ENCODE measurements at places on chromosomes 11 and 22. TPM values are rescaled to one million over a fixed set of nuclear protein-coding genes. Genes with fewer than 3 reads are reported as not detected.

The LIF gene
- polyA plus RNA-seq: 1.2 TPM

The OR10A6 gene
- polyA plus RNA-seq: 0.26 TPM

The SOX6 gene
- polyA plus RNA-seq: 6.4 TPM

The LRRC56 gene
- polyA plus RNA-seq: 0.44 TPM

The IGLL1 gene
- not detected for polyA plus RNA-seq

The ART5 gene
- polyA plus RNA-seq: not detected

GRCh38 chr22:17952273-17952801 is 72.0 kb downstream of the MICAL3 start:
- DNase-seq: no peak

GRCh38 chr11:70782401-70782913 is 384.1 kb downstream of the CTTN start:
- no peak for DNase-seq

GRCh38 chr22:19880786-19881569 is 26.3 kb upstream of the GNB1L start:
- peak; percentile 49 for DNase-seq

DNA sequence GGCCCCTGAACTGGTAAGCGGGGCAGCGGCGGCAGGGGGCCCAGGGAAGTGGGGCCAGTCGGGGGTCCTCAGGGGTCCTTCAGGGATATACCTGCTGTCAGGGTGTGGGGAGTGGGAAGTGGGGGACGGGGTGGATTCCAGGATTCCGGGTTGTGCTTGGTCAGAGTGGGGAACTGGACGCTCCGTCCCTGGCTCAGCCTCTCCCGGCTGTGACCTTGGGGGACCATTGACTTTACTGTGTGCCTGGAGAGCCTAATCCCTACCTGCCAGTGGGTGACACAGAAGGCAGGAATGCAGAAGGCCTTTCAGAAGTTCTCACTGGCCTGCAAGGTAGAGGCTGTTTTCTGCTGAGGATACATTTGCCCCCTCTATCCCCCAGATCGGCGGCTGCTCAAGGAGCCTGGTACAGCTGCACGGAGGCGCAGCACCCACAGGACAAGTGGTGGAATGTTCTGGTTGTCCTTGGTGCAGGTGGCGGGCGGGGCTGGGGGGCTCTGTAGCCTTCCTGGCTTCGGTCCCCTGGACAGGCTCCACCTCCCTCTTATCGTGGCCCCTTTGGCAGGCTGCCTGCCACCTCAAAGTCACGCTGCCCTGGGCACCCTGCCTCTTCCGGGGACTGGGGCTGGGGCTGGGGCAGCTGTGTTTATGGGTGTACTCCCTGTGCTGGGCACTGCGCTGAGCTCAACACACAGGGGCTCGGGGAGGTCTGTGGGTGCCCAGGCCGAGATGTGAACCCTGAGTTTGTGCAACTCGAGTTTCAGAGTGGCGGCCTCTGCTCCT is 18.4 kb downstream of the KCNQ1 start:
- no peak for DNase-seq

- no peak for DNase-seq
Observed at GRCh38 chr11:2519862-2520735, 75.3 kb downstream of the KCNQ1 start.

DNA sequence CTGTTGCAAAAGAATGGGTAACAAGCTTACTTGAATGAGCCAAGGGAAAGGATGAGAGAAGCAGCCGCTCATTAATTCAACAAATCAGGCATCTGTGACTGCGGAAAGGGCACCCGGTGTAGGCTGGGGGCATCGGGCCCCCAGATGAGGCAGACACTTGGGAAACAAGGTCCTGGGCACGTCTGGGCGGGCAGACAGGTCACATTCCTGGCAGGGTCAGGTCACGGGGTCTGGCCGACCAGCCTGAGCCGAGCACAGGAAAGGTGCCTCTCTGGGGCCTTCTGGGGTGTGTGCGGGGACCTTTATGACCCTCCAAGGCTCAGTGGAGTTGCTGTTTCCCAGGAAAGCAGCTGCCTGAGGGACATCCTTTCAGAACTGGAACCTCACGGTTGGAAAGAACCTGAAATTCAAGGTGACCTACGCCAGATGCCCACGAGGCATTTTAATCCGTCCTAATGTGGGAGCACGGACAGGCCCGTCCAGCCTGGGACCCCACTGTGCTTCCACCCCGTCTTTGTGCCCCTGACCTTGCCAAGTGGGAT is 57.1 kb downstream of the ST14 start:
- no peak for DNase-seq

Data from keratinocyte (primary cell).